ENCODE measurements at places on chromosomes 13 and 19.

DNA sequence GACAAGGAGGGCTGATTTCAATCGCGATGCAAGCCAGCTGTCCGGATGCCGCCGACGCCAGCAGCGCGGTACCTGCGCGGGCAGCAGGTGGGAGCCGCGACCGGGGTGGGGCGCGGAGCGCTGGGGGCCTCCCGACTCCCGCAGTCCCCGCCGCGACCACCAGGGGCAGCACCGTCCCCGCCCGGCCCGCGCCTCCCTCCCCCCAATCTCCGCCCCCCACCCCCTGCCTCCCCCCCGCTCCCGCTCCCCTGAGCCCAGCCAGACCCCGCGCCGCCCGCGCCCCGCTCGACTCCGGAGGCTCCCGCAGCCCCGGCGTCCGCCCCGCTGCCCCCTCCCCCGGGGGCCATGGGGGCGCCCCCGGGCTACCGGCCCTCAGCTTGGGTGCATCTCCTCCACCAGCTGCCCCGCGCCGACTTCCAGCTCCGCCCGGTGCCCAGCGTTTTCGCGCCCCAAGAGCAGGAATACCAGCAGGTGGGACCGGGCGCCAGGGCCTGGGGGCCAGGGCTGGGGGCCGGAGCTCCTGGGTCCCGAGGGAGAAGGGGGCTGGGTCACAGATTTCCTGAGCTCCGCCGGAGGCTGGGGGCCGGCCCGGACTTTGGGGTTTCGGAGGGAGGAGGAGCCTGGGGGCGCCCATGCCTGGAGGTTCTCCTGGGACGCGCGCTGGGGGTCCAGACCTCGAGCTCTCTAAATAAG, at the start of gene TTYH1:
Gene TTYH1, plus strand, starts transcription at position 257 of the 693 bp plus-strand sequence. Its CDS starts 89 bp downstream, at position 346.
- no peak for DNase-seq

DNA sequence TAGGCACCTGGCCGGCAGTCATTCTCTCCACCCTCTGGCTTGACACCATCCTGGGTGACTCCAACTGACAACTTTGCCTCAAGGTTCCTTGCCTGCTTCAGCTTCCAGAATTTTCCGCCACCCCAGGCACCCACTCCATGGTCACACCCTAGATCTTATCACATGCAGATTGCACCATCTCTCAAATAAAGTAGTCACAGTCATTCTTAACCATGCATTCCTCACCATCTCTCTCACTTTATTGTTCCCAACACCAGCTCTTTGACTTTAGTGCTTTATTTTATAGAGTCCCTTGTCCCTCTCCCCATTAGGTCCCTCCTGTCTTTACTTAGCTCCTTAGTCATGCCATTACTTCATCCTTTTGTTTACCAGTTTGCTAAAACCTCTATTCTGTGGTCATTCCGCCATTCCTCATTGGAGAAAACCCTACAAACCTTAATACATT, 351.7 kb downstream of the SPRY2 start:
- DNase-seq: no peak

DNA sequence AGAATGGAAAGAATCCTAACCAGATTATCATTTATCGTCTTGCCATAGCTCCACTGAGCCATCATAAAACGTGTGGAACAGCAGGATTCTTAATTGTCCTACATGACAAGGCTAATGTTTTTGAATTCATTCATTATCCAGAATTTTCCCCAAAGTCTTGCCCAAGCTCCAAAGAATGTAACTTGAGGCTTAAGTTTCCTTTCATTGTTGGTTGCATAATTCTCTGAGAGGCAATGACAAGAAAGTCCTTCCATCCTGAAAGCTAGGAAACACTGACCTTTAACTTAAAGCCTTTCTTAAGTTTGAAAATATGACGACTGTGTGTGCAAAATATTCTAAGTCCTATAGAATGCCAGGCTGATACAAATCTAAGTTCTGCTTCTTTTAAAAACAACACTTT, 546.1 kb downstream of the SUCLA2 start:
- no peak for DNase-seq

- no peak for DNase-seq
These were observed 179.7 kb downstream of the SPRY2 start for GRCh38 chr13:80161219-80161618.

DNA sequence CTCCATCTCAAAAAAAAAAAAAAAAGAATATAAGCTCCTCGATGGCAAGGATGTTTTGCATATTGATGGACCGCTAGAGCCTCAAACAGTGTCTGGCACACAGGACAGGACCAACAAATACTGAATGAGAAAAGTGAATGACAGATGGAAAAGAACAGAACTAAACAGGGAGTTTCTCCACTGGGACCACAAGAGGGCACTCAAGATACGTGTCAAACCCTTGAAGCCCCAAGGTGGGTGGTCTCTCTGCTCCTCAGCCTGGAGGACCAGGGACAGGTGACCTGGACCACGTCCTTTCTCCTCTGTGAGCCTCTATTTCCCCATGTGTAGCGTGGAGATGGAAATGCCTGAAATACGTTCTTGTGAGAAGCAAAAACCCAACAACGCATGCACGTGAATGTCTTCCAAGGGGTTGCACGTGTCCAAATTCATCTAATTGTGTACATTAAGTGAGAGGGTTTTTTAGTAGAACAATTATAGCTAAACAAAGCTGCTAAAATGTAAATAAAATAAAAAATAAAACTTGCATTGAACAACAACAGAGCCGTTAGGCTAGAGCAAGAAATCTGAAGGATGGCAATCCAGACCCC, 5.7 kb upstream of the CDC42EP5 start:
- no peak for DNase-seq

GRCh38 chr19:39671739-39672363, 16.1 kb downstream of the LGALS16 start:
- DNase-seq: peak; percentile 45

DNA sequence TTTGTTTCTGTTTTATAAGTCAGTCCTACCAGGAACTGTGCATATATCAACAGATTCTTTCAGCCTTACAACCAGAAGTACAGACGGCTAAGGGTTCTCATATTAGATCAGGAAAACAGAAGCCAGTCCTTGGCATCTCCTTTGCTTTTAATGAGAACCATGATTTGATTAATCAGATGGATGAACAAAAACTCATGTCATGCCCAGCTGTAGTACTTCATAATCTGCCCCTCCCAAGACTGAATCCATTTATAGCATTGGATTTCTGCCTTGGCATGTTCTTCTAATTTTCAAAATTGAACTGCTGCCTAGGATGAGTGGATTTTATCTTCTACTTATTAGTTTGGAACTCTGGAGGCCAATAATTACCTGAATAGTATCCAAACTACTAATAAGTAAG, 617.2 kb downstream of the SLITRK5 start:
- no peak for DNase-seq

All from NCI-H2171 (cell line).